Natural killer cell treated with Interleukin-12 subunit alpha and Interleukin-12 subunit beta and Interleukin-15 and Interleukin-18, amount 100 ng/mL, for 72 hours (primary cell): ENCODE measurements at places on chromosomes 2 and 18. TPM values are rescaled to one million over a fixed set of nuclear protein-coding genes. Genes with fewer than 3 reads are reported as not detected.
A peak's percentile ranks its signal among the peaks of the same experiment; 100 is the strongest.

KLHL30 gene
- total RNA-seq = not detected

- peaks cover 22% of the 10 kb centered on the region for H3K4me1 ChIP-seq
- no peaks in the 10 kb centered on the region for H3K27me3 ChIP-seq
- DNase-seq = no peak
- H3K27ac ChIP-seq = no peak overlapping the region
Observed at GRCh38 chr2:172181840-172182239, 79.1 kb upstream of the DLX2 start.

TXNDC9 gene
- total RNA-seq = 28.9 TPM

DNA sequence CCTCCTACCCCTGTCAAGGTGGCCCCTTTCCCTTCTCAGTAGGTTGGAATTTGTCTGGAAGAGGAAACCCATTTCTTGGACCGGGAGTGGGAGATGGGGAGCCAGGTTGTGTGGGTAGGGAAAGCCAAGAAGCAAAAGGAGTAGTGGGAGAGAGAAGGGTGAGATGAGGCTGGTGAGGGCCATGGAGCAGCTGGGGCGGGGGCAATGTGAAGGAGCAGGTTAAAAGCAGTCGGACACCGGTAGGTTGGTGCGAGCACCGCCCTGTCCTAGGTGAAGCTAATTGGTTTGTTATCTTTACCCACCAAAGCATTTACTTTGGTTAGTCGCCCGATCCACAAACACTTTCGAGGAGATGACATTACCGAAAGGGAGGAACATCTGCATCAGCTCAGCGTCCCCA is 306.8 kb downstream of the CELF4 start:
- no peak overlapping the region for H3K4me3 ChIP-seq
- no peaks in the 10 kb centered on the region for H3K36me3 ChIP-seq
- no peak for DNase-seq
- H3K27ac ChIP-seq = no peak overlapping the region
- H3K4me1 ChIP-seq = peaks cover 3% of the 10 kb centered on the region

DNA sequence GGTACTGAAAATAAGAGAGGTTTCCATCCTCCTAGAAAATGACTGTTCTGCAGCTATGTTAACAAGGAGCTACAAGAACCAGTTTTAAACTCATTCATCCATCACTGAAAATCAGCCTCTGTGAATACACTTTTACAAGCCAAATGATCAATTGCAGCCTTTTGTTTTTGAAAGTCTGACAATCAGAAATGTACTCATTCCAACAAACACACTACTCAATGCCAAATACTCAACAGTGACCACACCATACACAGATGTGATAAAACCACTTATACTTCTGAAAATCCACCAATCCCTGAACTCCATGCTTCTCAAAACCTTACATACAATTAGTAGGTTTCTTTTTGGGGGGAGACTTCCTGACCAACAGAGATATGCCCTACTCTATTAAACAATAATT is 663.9 kb upstream of the CHAC2 start:
- no peaks in the 10 kb centered on the region for H3K36me3 ChIP-seq
- no peak for DNase-seq
- no peaks in the 10 kb centered on the region for H3K27me3 ChIP-seq

- H3K27me3 ChIP-seq = peaks cover 2% of the 10 kb centered on the region
- H3K27ac ChIP-seq = no peak overlapping the region
- peaks cover 3% of the 10 kb centered on the region for H3K4me1 ChIP-seq
- DNase-seq = no peak
- H3K36me3 ChIP-seq = no peaks in the 10 kb centered on the region
Observed at GRCh38 chr18:25225151-25225550, 126.8 kb downstream of the ZNF521 start.

TWIST2 gene
- total RNA-seq = not detected

DNA sequence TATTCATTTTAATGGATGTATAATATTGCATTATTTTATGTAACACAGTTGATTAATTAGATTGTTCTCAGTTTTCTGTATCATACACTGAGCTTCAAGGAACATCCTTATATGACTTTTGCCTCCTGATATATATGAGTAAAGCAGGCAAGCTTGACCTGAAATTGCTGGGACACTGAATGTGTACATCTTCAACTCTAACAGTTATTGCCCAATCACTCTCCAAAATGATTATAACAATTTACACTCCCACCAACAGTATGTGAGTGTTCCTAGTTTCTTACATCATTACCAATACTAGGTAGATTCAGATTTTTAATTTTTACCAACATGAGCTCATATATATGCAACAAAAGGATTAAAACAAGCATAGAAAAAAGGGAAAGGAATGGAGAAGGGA is 379.4 kb downstream of the SETBP1 start:
- H3K27ac ChIP-seq = no peak overlapping the region
- no peaks in the 10 kb centered on the region for H3K27me3 ChIP-seq
- H3K4me3 ChIP-seq = peak overlapping the region; percentile 25
- H3K4me1 ChIP-seq = peaks cover 12% of the 10 kb centered on the region
- no peak for DNase-seq
- peaks cover 13% of the 10 kb centered on the region for H3K36me3 ChIP-seq

COLEC12 gene
- not detected for total RNA-seq

DNA sequence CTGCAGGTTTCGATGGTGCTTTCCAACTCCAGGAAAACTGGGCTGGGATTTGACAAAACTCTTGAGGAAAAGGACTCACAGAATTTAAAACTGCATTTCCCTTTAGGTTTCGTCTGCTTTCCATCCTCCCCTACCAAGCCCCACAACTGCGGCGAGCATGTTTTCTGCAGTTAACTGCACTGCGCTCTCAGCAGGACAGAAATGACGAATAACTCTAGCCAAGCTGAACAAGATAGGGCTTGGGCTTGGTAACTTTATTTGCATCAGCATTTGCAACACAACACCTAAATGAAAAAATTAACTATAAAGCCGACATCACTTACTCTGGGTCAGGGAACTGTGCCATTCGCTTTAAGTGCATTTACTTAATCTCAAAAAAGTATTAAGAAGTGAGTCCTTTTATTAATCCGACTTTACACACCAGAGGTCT is 669 bp upstream of the PIKFYVE start:
- H3K27ac ChIP-seq = peak overlapping the region; percentile 89
- no peaks in the 10 kb centered on the region for H3K36me3 ChIP-seq
- H3K27me3 ChIP-seq = no peaks in the 10 kb centered on the region
- peaks cover 28% of the 10 kb centered on the region for H3K4me1 ChIP-seq
